ENCODE measurements at places on chromosomes 1 and 21.

DNA sequence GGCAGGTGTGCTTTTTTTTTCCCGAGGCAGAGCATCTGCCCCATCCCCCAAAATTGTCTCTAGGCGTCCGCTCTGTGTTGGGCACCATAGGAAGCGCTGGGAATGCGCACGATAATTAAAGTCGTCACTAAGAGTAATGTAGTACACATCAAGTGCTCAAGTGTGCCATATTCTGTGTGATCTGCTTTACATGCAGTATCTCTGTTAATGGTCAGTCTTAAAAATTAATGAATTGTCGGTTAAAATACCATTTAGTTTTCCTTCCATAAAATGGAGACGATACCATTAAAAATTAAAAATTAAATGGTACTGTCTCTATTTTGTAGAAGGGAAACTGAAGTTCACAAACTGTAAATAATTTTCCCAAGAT lies 544 bp upstream of the CCT8 start:
- no peak for DNase-seq

GRCh38 chr1:166975361-166976129 lies at the start of gene ILDR2:
Gene ILDR2, minus strand, starts transcription at chr1:166975540. Its CDS starts 272 bp downstream, at chr1:166975268.
- peak; percentile 30 for DNase-seq

- DNase-seq = no peak
Measured at GRCh38 chr1:110610084-110610483, 3.9 kb upstream of the KCNA2 start.

DNA sequence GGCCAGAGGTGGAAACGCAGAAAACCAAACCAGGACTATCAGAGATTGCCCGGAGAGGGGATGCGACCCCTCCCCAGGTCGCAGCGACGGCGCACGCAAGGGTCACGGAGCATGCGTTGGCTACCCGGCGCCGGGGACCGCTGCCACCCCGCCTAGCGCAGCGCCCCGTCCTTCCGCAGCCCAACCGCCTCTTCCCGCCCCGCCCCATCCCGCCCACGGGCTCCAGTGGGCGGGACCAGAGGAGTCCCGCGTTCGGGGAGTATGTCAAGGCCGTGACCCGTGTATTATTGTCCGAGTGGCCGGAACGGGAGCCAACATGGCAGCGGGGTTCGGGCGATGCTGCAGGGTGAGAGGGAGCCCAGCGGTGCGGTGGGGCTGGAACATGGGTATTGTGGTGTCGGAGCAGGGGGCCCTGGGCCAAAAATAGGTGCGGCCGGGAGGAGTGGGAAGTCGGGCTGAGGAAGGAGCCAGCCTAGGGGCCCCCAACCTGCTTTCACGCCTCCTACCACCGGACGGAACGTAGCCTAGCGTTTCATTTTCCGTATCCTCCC lies at the start of gene ACADM:
TSS of gene ACADM (plus strand) at position 238 of the 551 bp plus-strand sequence. CDS start at position 317, 79 bp downstream.
- peak; percentile 65 for DNase-seq

DNA sequence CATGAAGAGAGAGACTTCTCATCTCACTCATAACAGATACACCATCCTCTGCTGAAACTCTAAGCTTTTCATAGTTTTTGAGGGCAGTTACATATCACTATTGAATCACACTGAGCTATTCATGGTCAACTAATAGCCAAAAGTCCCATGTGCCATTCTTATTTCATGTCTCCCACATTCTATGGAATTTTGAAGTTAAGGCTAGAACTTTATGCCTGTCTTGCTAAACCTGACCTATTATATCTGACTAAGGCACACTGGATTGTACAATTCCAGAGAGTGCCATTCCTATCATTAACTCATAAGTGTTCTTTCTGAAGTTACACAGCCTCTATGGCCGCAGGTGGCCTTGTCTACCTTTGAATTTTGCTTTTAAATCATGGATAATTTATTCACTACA lies 254.3 kb downstream of the PTPRC start:
- DNase-seq = no peak

DNA sequence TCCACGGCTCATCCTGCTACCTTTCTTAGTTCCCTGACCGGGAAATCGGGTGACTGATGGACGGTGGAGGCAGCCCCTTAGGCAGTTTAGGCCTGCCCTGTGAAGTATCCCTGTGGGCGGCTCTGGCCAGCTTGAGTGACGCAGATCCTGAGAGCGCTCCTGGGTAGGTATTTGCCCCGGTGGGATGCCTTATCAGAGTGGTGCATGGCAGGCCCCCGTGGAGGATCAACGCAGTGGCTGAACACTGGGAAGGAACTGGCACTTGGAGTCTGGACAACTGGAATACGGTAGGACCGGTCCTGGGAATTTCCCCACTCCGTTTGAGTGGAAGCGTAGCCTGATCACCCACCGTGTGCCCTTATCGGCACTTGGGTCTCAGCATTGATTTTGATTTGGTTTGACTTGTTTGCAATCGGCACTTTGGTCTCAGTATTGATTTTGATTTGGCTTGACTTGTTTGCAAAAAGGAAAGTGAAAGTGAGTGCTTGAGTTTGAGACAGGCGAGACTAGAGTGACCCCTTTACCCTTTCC lies 15.2 kb downstream of the PLA2G2F start:
- no peak for DNase-seq

- no peak for DNase-seq
Measured at GRCh38 chr1:222369148-222369547, 178.8 kb downstream of the HHIPL2 start.

- DNase-seq = no peak
Measured at GRCh38 chr1:191699343-191699742, 458.9 kb upstream of the RGS18 start.

GRCh38 chr1:56525489-56526041 lies 53.8 kb downstream of the PLPP3 start:
- DNase-seq = no peak

DNA sequence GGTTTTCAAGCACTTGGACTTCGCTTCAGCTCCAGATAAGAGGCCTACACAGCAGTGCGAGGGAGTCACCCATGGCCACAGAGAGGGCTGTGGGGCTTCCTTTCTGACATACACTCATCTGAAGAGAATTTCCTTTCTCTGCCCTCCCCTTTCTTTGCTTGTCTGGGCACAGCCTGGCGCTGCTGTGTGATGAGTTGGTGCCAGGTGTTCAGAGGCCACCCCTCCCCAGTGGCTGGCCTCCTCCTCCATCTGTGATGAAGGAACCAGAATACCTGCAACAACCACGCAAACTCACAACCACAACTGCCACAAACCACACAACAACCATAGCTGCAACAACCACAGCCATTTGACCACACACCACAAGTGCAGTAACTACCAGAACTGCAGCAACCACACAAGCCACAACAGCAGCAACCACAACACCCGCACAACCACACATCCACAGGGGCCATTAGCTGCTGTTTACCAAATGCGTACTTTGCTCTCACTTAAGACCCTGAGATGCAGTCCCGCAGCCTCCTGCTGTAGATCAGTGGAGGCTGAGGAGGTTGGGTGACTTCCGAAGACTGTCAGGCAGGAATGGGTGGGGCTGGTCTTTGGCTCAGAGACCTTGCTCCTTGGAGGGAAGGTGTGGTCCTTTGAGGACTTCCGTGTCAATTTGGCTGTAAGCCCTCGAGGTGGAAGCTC lies 71.1 kb downstream of the IER5 start:
- DNase-seq = peak; percentile 46

DNA sequence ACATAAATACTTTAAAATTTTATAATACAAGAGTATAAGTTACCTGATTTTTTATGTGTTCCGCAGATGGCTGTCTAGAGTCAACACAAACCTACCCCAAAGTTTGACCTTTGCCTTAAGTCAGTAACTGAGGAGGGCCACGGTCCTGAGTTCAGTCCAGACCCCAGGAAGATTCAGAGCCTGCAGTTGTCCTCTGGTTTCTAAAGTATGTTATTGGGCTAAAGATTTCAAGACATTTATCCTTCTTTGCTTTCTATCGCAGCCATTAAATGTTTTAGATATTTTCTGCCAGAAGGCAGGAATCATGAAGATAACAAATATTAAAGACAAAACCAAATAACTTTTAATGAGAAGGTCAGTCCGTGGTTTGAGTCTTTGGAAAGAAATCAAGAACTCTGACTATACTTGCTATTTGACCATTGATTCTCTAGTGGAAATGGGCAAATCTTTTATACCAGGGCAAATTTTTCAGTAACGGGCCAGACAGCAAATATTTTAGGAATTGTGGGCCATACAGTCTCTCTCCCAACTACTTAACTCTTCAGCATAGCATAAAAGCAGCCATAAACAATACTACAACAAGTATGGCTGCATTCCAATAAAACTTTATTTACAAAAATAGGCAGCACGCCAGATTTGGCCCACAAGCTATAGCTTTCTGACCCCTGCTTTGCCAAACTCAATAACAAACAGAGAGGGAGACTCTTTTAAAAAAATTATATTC lies 38.0 kb upstream of the HAO2 start:
- no peak for DNase-seq

DNA sequence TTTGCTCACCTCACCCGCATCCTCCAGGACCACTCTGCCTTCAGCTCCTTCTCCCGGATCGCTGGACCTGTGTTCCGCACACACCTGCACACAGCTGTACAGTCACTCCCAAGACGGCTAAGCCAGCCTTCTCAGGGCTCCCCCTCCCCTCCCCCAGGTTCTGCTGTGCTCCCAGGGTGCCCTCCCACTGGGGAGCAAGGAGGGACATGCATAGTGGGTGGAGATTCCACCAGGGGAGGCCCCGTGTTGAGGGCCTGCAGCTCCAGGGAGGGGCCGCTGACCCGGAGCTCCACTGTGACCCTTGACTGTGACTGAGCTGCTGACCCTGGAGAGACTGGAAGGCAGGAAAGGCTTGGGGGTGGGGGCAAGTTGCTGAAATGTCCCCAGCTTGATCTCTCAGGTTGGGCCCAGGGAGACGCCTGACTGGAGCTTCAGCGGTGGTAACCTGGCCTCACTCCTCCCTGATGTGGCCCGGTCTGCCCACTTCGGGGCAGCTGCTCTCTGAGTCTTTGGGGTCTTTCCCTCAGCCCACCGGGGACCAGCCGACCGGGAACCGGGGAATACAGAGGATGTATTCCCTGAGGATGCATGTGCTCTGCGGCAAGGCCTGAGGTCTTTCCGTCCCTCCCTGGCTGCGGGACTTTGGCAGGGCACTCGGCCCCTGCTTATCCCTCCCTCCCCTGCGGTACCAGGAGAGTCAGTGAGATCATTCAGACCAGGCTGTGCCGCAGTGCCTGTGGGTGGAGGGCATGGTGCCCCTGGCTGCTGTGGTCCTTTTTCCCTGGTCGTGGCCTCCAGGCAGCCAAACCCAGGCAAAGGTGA lies 28.6 kb upstream of the PLCH2 start:
- DNase-seq = no peak

- no peak for DNase-seq
Measured at GRCh38 chr1:183842795-183843144, 37.9 kb downstream of the RGL1 start.

DNA sequence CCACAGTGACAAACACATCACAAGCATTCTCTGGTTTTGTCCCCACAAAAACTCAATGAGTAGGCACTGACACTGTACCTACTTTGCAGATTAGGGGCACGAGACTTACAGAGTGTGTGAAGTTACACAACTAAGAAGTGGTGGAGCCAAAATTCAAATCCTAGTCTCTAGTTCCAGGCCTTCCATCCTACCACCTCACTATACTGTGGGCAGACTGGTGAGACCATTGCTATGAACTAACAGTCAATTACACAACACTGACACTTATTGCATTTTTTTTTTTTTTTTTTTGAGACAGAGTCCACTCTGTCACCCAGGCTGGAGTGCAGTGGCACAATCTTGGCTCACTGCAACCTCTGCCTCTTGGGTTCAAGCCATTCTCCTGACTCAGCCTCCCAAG lies 71.4 kb downstream of the KCNN3 start:
- no peak for DNase-seq

GRCh38 chr1:180633057-180634056 lies 1.5 kb downstream of the XPR1 start:
- no peak for DNase-seq

GRCh38 chr1:15923241-15923640 lies 52.7 kb downstream of the ZBTB17 start:
- DNase-seq = no peak

- DNase-seq = no peak
Measured at GRCh38 chr1:19730793-19731192, 66.1 kb downstream of the HTR6 start.

GRCh38 chr1:214335567-214335966 lies 54.6 kb downstream of the SMYD2 start:
- no peak for DNase-seq

DNA sequence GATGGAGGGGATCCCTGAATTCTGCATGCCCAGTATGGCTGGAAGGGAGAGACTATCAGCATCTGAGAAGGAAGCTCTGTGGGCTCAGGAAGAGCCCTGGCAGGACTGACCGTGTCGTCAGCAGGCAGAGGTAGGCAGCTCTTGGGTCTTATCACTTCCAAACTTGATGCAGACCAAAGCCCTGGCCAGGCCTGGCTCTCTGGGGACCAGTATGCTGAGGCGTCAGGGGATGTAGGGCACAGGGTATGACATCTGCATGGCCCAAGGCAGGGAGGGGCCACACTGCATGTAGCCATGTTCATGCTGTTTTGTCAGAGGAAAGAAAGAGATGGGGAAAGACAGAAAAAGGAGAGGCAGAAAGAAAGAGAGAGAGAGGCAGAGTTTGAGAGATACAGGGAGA lies 6.3 kb downstream of the FGR start:
- no peak for DNase-seq

DNA sequence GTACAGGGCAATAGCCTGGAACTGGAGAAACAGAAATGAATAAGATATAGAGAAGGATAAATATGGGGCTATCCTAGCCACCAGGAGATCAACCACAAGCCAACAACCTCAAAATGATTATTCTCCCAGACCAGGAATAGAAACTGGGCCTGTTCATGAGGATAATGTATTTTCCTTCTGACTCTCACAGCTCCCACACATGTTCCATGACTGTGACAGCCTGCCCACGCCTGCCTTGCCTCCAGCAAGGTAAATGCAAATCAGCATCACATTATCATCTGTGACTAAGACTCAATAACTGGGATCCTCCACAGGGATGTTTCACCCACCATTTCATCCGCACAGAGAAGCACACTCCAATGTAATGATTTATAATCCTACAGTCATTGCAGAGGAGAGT lies 3.3 kb downstream of the ENSA start:
- DNase-seq = no peak

DNA sequence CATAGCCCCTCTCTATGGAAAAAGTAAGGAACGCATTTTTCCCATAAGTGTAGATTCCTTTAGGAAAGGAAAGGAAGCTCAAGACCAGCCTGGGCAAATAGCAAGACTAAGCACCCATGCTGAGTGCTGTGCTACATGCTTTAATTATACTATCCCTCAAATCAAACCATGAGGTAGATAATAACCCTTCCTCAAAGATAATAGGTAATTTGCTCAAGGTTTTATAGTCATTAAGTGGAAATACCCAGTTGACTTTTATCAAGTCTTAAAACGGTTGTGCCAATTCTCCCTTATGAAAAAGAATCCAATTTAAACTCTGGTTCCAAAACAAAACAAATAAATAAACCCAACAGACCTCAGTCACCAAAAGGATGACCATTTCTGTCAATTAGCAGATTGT lies 3.4 kb downstream of the KIAA0319L start:
- no peak for DNase-seq

- DNase-seq = no peak
Measured at GRCh38 chr1:22256213-22256512, 113.3 kb upstream of the WNT4 start.

Data from CD4-positive, alpha-beta T cell (primary cell).